Aortic smooth muscle cell (primary cell): ENCODE measurements at places on chromosomes 6 and 20. TPM values are rescaled to one million over a fixed set of nuclear protein-coding genes. Genes with fewer than 3 reads are reported as not detected.

YWHAB gene
- 86.3 and 101 TPM in 2 replicates for total RNA-seq

SRMS gene
- total RNA-seq, result not detected in 2 replicates

DEK gene
- total RNA-seq, result 108 and 140 TPM in 2 replicates

SYTL3 gene
- total RNA-seq, result 1.7 and 2.8 TPM in 2 replicates

SYNDIG1 gene
- total RNA-seq, result 3.2 and 5.1 TPM in 2 replicates

SGK2 gene
- total RNA-seq, result 0.26 and 0.44 TPM in 2 replicates

PTCHD4 gene
- total RNA-seq, result 0.62 and 1.2 TPM in 2 replicates

PLAGL1 gene
- 10.6 and 19.4 TPM in 2 replicates for total RNA-seq

LAMA4 gene
- total RNA-seq, result 358 and 568 TPM in 2 replicates

ACOT13 gene
- total RNA-seq, result 9.9 and 11.6 TPM in 2 replicates

ARHGAP18 gene
- 105 and 137 TPM in 2 replicates for total RNA-seq

ERVFRD-1 gene
- total RNA-seq, result not detected in 2 replicates

SRSF12 gene
- total RNA-seq, result under 0.01 TPM in 2 replicates

TINAG gene
- not detected in 2 replicates for total RNA-seq

HLA-G gene
- not detected in 2 replicates for total RNA-seq

FILIP1 gene
- total RNA-seq, result 5.2 and 7.3 TPM in 2 replicates

TMEM244 gene
- not detected in 2 replicates for total RNA-seq

PYGB gene
- total RNA-seq, result 189 and 214 TPM in 2 replicates

INSM1 gene
- total RNA-seq, result not detected in 2 replicates

KIFC1 gene
- total RNA-seq, result 10.3 and 18.8 TPM in 2 replicates

POPDC3 gene
- 0.44 and 0.92 TPM in 2 replicates for total RNA-seq

ZCCHC3 gene
- 7.9 and 9.5 TPM in 2 replicates for total RNA-seq

MMP24OS gene
- total RNA-seq, result 12.7 and 20.1 TPM in 2 replicates

SSTR4 gene
- total RNA-seq, result 0.13 TPM in 1 of 2 replicates, not detected in the other

ZBTB12 gene
- 3.3 and 3.7 TPM in 2 replicates for total RNA-seq

BAK1 gene
- total RNA-seq, result 10.8 and 12.6 TPM in 2 replicates

VGLL2 gene
- total RNA-seq, result not detected in 2 replicates

POM121L2 gene
- total RNA-seq, result not detected in 2 replicates

C20orf144 gene
- total RNA-seq, result 0.12 and 0.13 TPM in 2 replicates

ZNF341 gene
- total RNA-seq, result 0.92 and 1.3 TPM in 2 replicates

SPATA25 gene
- total RNA-seq, result 1.4 and 1.5 TPM in 2 replicates

SCGN gene
- not detected in 2 replicates for total RNA-seq

SAMD10 gene
- 1.2 and 1.4 TPM in 2 replicates for total RNA-seq

IRF4 gene
- under 0.01 TPM in 1 of 2 replicates, not detected in the other for total RNA-seq

PSORS1C2 gene
- not detected in 2 replicates for total RNA-seq

PTK7 gene
- total RNA-seq, result 13.2 and 13.7 TPM in 2 replicates

BPIFA1 gene
- total RNA-seq, result not detected in 2 replicates
